ENCODE measurements at places on chromosomes 13 and 19.

DNA sequence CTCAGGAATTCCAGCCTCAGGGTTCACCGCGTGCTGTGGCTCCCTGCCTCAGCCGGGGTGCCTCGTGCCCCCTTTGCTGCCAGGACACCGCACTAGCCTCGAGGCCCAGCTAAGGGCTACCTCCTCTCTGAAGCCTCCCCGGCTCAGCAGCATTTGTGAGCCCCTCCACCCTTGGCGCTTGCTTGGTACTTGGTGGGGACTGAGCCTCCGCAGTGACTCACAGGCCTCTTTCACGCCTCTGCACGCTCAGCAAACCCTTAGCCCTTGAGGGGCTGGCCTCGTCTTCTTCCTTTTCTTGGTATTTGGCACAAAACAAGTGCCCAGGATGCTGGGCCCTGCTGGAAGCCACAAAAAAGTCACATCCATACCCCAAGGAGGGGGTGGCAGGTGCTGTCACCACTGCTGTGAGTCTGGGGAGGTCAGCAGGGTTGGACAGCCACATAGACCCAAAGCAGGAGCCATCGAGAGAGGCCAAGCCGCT, 85.4 kb upstream of the TM9SF2 start:
- no peak for DNase-seq

DNA sequence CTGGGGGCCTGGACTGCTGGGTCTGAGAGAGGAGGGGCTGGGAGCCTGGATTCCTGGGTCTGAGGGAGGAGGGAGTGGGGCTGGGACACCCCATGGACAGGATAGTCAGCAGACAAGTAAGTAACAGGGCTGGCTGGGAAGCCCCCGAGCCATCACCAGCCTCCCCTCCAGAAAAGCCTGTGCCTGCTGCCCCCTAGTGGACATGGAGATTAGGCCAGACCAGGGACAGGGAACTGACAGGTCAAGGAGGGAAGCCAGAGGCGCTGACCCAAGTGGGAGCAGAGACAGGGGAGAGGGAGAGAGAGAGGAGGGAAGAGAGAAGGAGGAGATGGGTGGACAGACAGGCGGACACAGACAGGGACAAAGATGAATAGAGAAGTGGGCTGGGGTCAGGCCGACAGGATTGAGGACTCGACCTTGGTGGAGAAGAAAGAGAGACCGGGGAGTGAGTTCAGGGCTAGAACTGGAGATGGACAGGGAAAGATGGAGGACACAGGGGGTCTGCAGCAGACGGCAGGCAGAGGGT, 6.7 kb upstream of the ERFL start:
- DNase-seq = peak; percentile 43

- no peak for DNase-seq
These were observed 565.7 kb downstream of the EFNB2 start for GRCh38 chr13:105969761-105970160.

DNA sequence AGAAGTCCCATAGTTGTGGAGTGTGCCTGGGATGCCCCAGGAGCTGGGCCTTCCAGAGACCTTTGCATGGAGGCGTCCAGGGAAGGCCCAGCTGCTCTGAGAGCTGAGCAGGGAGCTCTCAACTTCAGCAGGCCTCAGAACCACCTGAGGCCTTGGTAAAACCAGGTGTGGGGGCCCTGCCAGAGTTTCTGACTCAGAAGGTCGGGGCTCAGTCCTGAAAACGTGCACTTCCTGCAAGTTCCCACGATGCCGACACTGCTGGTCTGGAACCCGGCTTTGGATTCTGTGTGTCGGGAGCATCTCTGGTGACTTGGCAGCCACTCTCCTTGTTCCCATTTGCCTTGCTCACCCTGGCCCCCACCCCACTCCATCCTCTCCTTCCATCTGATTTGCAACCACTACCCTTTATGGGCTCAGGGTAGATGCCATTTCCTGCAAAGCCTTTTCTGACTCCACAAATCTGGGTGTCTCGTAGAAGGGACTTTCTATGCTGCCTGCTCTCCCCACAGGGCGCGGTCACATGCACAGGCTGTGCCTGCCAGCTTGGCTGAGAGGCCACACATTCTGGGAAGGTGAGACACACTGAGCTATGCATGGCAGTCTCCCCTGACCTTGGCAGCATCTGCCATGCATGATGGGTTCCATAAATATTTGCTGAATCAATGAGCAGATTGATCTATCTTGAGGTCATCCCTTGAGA, 244.7 kb downstream of the COL4A1 start:
- DNase-seq = no peak

DNA sequence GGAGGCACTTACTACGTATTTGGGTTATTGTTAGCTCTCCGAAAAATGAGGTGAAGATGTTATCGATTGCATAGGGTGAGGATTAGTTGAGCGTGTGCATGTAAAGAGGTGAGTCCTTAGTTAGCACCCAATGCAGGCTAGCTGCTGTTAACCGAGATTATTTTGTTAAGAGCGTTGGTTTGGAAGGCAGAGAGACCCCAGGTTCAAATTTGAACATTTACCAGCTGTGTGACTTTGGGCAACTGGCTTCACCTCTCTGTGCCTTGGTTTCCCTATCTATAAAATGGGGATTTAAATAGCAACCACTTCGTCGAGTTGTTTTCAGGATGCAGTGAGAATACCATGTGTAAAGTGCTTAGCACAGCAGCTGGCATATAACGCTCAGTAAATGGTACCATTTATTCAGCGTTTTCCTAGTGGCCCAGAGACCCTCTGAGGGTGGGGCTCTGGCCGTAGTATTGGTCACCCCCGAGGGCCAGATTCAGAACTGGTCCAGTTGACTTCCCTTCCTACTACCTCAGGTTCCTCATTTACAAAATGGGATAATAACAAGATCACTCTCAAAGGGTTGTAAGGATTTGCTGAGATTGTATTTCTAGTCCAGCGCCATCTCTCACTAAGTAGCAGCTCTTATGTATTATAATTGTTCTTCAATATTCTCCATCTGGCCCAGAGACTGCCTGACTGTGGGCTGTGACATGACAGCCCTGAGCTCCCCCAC, 887 bp downstream of the SIPA1L3 start:
- no peak for DNase-seq

- no peak for DNase-seq
These were observed 14.8 kb downstream of the CHERP start for GRCh38 chr19:16527334-16527935.

DNA sequence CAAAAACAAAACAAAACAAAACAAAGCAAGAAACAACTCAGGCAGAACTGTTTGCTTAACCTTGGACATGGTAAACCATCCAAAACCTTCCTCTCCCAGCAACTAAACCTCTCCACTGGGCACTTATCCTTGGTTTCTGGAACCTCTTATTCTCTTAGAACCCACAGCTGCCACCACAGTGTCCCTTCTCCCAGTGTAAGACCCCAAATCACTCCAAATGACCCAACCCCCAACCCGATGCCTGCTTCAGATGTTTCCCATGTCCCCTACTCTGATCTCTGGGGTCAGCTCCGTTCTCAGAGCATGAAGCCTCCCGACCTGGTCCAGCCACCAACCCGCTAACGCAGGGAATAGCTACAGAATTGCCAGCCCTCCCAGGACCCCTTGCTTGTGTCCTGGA, 972 bp downstream of the KLK2 start:
- no peak for DNase-seq

GRCh38 chr19:34505321-34506025, 23.9 kb downstream of the WTIP start:
- DNase-seq = no peak

GRCh38 chr13:75071395-75071794, 410.6 kb downstream of the TBC1D4 start:
- no peak for DNase-seq

DNA sequence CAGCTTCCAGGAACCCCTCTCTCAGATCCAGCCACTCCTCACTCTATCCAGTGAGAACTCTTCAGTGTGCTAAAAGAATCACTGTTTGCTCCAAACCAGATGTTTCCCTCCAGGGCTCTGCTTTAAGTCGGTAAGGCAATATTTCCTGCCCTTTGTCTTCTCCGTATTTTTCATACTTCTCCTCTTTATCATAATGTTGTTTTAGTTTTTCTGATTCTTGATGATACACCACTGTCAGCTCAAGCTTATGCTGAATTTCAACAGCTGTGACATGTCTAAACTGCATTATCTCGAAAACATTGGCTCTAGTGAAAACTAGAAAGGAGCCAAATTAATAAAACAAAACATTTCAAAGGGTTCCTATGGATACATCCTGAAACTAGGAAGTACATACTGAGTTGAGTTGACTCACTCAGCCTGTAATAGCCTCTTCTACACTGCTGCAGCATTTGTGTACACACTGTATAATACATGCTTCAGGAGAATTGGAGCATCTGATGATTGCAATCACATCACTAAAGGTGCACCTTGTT, 39.8 kb downstream of the GPR180 start:
- no peak for DNase-seq

- DNase-seq = no peak
These were observed 62.4 kb upstream of the KLHL1 start for GRCh38 chr13:70170689-70171088.

DNA sequence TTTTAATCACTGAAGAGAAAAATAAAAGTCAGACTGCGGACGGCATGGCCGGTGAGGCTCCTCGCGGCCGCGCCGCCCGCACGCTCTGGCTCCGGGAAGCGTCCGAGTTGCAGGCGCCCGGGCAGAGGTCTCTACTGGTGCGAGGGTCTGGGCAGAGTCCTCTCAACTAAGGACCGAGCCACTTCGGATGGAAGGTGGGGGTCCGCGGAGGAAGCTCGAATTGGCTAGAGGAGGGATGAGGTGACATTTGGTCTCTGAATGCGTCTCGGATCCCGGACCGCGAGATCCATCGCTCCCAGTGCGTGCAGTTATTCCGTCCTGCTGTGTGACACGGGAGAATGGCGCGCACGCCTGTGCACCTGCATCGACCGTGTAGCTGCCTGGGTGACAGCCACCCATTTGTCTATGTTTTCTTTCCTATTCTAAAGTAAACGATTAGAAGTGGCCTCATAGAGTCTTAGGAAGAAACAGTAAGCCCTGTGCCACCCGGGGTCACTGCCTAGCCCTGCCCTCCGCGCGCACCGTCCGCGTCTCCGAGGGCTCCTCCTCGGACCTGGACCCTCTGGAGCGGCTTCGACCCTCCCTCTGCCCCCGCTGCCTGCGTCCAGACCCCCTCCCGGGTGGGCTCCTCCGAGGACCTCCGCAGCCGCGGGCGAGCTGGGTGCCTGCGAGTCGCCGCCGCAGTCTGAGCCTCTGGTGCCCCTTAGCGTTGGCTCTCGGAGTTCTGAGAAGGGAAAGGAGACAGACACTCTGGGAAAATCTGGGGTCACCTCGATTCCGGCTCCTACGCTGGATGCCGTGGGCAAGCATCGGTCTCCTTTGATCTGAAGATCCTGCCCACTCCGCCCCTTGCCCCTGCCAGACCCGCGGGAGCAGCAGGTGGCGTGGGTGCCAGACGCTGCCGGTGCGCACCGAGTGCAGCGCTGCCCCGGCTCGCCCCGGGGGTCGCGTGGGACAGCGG, 347.4 kb downstream of the LIG4 start:
- DNase-seq = peak; percentile 50

GRCh38 chr19:51904331-51905165, at the start of gene ZNF649:
ZNF649 (minus strand) TSS chr19:51905017; CDS start chr19:51900107, 4,910 bp downstream.
- DNase-seq = peak; percentile 87

DNA sequence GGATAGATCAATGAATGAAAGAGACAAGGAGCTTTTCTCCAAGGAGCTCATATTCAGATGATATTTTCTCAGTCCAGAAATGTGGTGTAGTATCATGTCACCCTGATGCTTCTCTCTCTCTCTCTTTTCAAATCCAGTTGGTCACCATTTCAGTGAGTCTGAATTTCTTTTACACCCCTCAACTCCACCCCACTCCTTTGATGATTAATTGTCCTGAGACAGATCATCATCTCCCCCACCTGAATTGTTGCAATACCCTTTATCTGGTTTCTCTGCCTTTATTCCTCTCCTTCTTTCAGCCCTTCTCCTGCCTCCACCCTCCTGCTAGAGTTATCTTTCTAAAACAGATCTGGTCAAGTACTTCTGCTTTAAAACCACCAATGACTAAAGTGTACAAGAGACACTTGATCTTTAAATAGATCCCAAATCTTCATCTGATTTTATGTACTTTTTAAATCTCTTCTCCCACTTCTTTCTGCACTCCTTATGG, 299.8 kb downstream of the KLF5 start:
- DNase-seq = no peak

DNA sequence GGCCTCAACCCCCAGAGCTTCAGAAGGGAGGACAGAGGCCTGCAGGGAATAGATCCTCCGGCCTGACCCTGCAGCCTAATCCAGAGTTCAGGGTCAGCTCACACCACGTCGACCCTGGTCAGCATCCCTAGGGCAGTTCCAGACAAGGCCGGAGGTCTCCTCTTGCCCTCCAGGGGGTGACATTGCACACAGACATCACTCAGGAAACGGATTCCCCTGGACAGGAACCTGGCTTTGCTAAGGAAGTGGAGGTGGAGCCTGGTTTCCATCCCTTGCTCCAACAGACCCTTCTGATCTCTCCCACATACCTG, 969 bp upstream of the CEACAM5 start:
- DNase-seq = no peak

DNA sequence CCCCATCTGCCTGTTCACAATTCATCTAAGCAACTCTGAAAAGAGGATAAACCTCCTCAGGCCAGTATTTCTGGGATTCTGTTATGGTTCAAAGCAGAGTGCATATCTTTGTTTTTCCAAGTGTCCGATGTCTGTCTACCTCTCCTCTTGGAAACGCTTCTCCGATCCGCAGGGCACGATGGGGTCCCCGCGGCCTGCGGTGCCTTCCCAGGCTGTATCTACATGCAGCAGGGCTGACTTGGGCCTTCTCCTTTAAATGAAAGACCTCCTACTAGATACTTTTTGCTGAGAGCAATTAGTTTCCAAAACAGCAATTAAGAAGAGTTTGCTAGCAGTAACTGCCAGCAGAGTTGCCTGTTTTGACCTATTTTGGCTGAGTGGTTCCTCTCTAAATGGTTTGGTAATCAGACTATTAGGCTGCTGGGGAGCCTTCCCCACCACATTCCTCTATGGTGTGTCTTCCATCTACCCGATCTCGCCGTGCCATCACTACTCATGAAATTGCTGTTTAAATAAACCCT, 23.5 kb downstream of the COL4A2 start:
- DNase-seq = peak; percentile 15

GRCh38 chr19:13884726-13885591, 8.0 kb downstream of the NANOS3 start:
- no peak for DNase-seq

- DNase-seq = no peak
These were observed 44.8 kb upstream of the ARGLU1 start for GRCh38 chr13:106612688-106613087.

DNA sequence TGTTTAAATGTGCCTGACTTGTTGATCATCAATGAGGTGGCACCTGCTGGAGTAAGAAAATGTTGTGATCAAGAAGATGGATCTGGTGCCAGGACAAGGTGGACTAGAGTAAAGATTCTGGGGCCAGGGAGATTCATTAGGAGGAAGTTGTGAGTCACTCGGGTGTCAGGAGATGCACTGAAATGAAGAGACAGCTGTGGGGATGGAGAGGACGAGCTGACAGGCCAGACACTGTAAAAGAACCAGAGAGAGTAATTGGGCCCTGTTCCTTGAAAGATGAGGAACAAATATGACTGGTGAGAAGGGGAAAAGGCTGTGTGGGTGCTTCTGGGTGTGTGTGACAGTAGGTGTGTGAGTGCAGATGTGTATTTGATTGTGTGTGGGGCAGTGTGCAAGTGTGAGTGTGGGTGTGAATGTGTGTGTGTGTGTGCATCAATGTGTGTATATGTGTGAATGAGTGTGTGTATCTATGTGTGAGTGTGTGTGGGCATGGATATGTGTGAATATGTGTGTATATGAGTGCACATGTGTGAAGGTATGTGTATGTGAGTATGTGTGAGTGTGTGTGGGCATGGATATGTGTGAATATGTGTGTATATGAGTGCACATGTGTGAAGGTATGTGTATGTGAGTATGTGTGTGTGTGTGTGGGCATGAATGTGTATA, 260.5 kb downstream of the RFC3 start:
- DNase-seq = no peak

GRCh38 chr19:48415395-48415794, 21.9 kb downstream of the GRIN2D start:
- peak; percentile 17 for DNase-seq

Measured in midbrain (tissue), 1 donor.